ENCODE measurements at places on chromosomes 2 and 18.

- no peak for DNase-seq
Measured at GRCh38 chr2:98379311-98380202, 33.3 kb downstream of the CNGA3 start.

DNA sequence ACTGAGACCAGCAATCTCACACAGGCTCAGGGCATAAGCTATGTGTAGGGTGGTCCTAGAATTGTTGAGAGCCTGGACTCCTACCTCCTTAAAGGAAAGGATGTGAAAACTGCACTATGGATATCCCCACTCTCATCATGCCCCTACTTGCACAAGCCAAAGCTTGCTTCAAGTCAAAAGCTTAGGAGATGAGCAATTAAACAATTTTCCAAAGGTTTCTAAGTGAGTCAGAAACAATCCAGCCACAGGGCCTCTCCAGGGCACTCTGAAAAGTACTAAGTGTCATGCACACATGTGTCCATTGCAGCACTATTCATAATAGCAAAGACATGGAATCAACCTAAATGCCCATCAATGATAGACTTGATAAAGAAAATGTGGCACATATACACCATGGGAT, 215.4 kb downstream of the AFF3 start:
- DNase-seq, result no peak

GRCh38 chr2:149800624-149801542, 213.3 kb upstream of the MMADHC start:
- no peak for DNase-seq

DNA sequence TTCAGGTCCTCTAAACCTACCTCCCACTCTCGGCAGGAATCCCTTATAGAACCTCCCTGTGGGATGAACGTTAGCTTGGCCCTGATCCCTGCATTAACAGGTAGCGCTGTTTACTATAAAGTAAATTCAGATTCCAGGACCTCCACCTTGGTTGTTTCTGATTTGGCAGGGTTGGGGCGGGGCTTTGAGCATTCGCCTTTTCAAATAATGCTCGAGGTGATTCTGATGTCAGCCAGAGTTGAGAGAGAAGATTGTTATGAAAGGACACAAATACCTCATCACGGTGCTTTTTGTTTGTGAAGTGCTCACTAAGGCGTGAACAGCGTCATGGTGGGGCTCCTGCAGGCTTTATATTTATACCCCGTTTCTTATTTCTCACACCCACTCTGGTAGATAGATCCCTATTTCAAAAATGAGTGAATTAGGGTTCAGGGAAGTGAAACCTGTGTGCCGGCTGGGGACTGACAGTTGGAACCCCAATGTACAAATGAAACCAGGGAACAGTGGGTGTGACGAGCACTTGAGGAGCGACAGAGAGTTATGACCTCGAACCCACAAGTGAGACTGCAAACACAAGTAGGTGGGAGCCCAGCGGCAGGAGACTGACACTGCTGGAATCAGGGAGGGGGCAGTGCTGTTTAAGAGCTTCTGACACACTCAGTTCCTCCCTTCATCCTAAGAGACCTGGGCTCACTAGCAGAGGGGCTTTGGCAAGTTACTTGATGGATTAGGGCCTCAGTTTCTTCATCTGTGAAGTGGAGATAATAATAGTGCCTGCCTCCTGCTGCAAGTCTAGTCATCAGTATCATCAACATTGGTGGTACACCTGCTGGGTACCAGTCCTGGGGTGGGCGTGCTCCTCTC, 14.2 kb upstream of the CXCR4 start:
- DNase-seq, result no peak

GRCh38 chr2:169838743-169839489, 11.7 kb downstream of the UBR3 start:
- no peak for DNase-seq

- no peak for DNase-seq
Measured at GRCh38 chr2:206201075-206201848, 41.6 kb downstream of the EEF1B2 start.

DNA sequence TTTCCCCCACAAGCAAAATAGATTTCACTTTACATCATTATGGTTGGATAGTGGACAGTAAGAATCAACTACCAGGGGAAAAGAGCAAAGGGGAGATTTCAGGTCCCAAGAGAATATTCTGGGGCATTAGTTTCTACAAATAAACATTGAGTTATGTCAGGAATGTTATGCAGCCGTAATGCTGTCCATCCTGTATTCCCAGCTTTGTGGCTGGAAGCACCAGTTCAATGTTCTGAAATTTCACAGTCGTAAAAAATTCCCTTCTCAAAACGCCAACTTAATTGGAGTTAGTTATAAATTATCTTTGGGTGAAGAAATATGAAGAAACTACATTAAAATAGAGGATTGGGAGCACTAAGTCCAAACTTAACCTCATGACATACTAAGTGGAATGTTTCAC, 141.5 kb upstream of the FIGN start:
- DNase-seq, result peak; percentile 28

DNA sequence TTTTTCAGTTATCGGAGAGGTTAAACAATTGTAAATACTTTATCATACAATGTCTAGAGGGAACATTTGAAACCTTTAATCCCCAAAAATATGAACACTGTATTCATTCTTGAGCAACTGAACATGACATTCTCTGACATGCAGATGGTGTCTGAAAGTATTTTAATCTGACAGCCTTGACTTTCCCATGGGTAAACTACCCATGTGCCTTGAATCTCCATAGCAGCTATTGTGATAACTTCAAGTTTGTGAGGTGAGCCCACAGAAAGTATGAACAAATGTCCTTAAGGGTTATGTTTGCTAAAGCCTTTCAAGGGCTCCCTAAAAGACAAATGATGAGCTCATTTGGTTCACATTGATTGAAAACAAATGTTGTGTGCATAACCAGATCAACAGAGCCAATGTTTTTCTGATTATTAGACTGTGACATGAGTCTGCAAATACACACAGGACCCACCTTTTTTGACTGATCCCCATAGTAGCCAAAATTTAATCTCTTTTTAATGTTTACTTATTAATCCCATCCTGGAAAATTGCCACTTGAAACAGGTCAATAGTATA, 1326.0 kb downstream of the LRP1B start:
- DNase-seq, result no peak

DNA sequence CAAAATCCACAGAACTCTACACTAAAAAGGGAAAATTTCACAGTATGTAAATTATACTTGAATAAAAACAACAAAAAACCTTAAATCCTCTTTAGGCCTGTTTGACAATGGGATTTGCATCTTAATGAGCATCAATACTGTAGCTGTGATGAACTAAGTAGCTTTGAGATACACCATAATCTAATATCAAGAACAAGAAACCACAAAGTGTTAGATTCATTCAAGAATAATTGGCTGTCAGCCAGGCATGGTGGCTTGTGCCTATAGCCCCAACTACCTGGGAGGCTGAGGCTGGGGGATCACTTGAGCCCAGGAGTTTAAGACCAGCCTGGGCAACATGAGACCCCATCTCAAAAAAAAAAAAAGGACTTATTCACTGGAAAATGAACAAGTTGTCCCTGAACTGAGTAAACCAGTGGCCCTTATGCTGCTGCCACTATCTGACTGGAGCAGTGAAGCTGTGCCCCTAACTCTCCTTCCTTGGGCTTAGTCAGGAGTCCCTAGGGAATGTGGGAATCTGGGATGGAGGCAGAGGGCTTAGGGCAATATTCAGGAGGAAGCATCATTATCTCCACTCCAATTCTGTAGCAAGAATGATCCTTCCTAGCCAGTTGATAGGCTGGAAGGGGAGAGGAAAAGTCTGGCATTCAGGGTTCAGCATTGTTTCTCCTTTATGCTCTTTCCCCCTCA, 88.5 kb downstream of the PRKCE start:
- no peak for DNase-seq

DNA sequence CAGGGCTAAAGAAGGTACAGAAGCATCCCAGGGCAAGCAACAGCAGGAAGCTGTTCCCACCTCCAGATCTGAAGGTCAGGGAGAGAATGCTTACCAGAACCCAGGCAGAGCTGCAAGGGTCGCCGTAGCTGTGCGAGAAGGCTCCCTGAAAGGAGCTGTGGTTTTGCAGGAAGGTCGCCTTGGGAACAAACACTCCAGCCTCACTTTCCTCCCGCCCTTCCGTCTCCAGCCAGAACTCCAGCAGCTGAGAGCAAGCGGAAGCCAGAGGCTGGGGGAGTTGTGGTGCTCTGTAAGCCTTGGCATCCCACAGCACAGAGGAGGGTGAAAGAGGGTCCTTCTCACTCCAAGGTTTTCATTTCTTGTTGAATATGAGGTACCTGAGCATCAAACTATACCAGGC, 18.3 kb upstream of the ICOS start:
- no peak for DNase-seq

DNA sequence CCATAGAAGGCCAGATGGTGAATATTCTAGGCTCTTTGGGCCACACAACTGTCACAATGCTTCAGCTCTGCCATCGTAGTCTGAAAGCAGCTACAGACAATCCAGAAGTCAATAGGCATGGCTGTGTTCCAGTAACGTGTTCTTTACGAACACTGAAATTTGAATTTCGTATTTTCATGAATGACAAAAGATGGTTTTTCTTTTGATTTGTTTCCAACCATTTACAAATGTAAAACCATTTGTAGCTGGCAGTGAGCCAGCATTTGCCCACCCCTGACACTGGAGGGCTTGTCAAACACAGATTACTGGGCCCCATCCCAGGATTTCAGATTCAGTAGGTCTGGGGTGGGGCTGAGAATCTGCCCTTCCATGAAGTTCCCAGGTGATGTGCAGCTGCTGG, 83.0 kb upstream of the ATG16L1 start:
- no peak for DNase-seq

- DNase-seq, result no peak
Measured at GRCh38 chr18:51151568-51152511, 45.6 kb downstream of the MEX3C start.

DNA sequence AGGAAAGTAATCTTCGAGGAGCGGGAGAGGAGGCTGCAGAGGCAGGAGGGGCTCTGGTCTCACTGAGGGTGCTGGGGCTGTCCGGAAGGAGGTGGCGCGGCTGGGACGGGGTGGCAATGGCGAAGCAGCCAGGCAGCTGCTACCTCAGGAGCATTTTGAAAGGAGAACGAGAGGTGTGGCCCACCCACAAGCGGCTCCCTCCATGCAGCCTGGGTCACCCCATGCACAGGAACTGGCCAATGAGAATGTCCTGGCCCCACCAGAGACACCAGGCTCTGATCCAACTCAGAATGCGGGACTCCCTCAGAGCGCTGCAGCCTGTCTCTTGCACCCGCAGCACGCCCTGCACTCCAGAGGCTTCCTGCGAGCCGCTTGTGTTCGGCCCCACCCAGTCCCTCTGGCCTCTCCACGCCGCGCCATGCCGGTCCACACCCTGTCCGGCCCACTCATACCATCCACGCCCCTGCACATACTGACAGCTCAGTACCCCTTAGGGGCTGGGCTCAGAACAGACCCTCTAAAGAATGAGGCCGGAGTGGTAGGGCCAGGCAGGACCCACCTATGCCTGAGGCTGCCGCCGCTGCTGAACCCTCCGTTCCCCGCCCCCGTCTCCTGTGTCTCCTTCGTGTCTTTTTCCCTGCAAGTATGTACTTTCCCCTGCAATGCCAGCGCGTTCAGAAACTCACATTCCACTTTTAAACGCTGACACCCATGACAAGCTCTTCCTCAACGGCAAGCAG, 6.4 kb upstream of the BOK start:
- DNase-seq, result no peak

GRCh38 chr2:8622924-8623465, 58.9 kb upstream of the ID2 start:
- no peak for DNase-seq

- no peak for DNase-seq
Measured at GRCh38 chr2:168601741-168602140, 145.7 kb downstream of the CERS6 start.

DNA sequence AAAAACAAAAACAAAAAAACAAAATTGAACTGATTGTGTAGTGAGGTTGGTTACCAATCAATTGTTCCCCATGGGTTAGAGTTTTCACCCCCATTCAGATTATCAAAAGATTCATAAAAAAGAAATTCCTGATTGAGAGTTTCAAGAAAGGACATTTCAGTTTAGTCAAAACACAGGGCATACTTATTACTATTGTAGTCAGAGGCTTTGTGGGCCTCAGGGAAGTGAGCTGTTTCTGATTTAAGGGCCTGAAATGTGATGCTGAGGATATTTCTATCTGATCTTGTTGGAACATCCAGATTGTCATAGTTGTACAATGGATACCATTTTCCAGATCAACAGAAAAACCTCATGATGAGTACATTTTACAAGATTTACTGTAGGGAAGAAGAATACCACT, 368.1 kb upstream of the NETO1 start:
- no peak for DNase-seq

DNA sequence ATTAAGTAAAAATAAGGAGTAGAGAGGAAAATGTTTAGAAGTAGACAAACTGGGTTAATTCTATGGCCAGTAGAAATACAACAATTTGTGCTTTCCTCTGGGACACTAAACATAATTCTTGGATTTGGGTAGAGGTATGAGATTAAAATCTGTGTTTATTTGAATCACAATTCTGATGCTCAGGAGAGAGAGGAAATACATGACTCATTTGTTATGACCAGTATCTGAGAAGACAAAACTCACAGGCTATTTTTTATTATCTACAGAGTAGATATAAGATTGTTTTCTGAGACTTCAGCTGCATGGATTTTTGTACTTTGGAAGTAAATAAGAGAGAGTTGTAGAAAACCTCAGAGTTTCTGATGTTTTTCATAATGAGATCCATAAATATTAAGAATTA, 315.7 kb upstream of the CWC22 start:
- no peak for DNase-seq

DNA sequence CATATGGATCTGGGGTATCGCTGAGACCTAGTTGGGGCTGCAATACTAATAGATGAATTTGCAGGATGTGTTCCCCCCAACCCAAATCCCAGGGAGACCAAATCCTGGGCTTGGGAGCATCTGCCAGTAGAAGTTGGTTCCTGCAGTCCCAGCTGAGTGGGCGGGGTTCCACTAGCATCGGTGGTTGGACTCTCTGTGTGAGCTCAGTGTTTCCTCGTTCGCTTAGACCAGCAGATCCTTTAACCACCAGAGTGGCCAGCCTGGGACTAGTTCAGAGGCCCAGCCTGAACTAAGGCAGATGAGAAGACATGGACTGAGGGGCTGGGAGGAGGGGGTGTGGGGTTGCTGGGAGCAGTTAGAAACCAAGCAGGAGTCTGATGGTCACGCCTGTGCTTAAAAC, 40.7 kb downstream of the PCARE start:
- DNase-seq, result no peak

DNA sequence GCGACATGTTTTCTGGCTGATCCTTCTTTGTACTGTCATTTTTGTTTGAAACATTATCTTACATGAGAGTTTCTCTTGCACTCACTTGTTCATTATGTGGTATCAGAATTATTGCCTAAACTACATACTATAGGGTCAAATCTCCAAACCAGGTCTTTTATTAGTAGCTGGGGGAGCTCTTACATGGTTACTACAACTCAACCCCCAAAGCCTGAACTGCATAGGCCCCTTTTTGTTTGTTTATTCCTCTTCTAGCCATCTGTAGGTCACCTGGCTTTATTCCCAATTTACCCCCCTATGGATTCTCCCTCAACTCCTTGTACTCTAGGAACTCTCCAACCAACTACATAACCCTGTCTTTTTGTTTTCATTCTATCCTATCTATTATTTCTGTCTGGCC, 46.7 kb downstream of the PUM2 start:
- no peak for DNase-seq

All from NCI-H460 (cell line).